Type B pancreatic cell (in vitro differentiated cells): ENCODE measurements at places on chromosomes 6 and 20. TPM values are rescaled to one million over a fixed set of nuclear protein-coding genes. Genes with fewer than 3 reads are reported as not detected.

DNA sequence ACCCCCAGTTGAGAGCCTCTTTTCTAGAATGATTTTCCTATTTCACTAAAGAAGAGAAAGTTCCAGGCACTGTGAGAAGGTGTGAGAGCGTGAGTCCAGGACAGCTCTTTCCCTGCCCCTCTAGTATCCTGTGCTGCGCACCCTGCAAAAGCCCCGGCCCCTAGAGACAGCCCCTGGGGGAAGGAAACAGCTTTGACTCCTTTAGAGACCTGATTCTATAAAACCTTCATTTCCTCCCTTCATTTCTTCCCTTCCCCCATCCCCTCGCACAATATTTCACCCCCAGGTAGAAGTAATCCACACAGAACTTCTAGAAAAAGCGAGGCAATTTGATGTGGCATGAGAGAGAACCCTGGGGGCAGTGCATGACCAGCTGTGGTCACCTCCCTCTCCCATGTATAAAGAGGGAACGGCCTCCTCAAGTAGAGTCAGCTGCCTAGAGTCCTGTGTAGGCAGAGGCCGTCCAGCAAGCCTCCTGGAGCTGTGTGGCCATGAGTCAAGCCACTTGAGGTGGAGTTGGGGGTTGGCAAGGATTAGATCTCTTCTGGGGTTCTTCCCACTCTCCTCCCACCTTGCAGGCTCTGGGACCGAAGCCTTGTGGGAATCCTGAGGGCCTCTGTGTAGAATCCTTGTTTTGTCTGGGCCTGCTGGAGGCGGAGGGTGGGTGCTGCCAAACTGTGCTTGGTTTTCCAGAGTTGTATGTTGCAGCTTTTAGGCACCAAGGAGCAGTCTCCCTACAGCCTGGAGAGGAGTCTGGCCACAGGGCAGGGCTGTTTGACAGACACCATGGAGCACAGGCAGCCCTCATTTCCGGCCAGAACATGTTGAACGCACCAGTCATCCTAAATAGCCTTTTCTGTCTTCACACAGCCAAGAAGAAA, 41.7 kb downstream of the CHMP4B start:
- DNase-seq: no peak

DNA sequence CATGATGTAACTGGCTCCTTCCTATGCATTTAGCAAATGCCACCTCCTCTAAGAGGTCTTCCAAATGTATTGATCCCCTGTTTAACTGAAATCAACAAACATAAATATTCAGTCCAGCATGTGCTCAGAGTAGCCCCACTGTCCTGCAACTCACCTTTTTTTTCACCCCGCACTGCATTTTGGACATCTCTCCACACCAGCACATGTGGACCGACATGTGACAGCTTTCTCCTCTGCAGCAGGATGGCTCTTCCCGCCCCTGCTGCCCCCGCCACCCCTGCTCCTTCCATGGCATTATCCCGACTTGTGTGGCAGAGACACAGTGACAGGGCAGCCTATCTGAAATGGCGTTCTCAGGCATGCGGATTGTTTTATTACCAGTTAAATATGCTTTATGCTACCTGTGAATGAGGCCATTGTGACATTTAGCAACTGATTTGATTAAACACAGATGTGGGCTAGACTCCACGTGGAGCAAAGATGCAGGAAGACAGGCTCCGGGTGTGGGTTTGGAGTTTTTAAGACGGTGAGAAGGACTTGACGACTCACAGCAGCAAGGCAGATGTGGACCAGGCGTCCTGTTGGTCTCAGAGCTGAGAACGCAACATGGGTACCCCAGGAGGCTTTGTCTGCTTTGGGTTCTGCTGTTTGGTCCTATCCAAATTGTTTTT, 161.2 kb downstream of the EYA2 start:
- no peak for DNase-seq

- no peak for DNase-seq
Observed at GRCh38 chr6:160224639-160225237, 33.9 kb downstream of the SLC22A2 start.

DNA sequence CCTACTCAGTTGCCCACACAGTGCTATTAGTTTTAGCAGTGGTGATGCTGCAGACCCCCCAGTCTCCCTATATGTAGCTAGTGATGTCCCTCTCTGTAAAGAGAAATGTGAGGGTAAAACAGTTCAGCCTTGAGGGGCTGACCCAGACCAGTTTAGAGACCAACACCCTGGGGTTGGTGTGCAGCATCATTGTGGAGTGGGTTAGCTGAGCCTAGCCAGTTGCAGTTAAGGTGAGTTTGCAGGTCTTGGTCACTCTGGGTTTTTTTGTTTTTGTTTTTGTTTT, 401 bp upstream of the B3GALT4 start:
- no peak for DNase-seq

- no peak for DNase-seq
Observed at GRCh38 chr6:145814035-145814500, 527 bp downstream of the FBXO30 start.

- DNase-seq: no peak
Observed at GRCh38 chr6:122589115-122589514, 21.1 kb upstream of the PKIB start.

DNA sequence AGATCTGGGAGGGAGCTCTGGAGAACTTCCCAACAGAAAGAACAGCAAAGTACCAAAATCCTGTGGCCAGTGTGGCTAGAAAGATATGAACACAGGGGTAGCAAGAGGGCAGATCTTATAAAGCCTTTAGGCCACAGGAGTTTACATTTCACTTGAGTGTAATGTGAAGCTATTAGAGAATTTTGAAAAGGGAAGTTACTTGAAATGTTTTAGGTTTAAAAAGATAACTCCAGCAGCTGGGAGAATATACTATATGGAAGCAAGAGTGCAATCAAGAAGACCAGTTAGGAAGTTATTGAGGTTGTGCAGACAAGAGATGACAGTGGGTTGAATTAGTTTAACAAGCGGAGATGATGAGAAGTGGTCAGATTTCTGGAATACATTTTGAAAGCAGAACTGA, 7.9 kb downstream of the SUPT3H start:
- DNase-seq: no peak

DNA sequence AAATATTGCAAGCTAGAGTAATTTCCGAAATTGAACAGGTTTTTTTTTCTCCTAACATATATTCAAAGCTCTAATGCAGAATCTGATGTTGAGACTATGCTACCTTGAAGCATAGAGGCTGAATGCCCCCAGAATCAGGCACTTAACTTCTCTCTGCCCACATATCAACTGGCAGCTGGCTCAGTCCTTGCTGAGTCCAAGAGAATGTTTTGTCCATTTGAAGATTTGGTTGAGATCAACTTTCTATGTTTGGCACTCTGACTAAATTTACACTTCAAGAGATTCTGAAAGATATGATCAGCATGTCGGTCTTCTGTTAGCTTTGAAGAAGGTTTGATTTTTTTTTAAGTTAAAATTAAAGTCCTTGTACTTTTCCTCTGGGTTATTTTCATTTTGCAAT, 1298.1 kb downstream of the EPHA7 start:
- DNase-seq: no peak

The GTSF1L gene
- not detected in 2 replicates for total RNA-seq

The CTCFL gene
- total RNA-seq: 0.07 TPM in 2 replicates

The PRND gene
- total RNA-seq: 0.48 TPM in 1 of 2 replicates, not detected in the other

The OR2H2 gene
- total RNA-seq: not detected in 2 replicates

The MOG gene
- not detected in 2 replicates for total RNA-seq

The MYCT1 gene
- total RNA-seq: not detected in 2 replicates

The B3GALT4 gene
- 10.1 and 22.2 TPM in 2 replicates for total RNA-seq

The FOXC1 gene
- 20.8 and 53.5 TPM in 2 replicates for total RNA-seq
